ENCODE measurements at places on chromosomes 2 and 18. TPM values are rescaled to one million over a fixed set of nuclear protein-coding genes. Genes with fewer than 3 reads are reported as not detected.

Gene CSRNP3
- not detected for total RNA-seq

Gene STPG4
- total RNA-seq = 0.23 TPM

Gene MALL
- 1.6 TPM for total RNA-seq

Gene CNGA3
- total RNA-seq = not detected

Gene MDH1B
- total RNA-seq = 0.83 TPM

- H3K4me1 ChIP-seq = no peaks in the 10 kb centered on the region
- H3K27me3 ChIP-seq = no peaks in the 10 kb centered on the region
- H3K4me3 ChIP-seq = no peak overlapping the region
- no peak overlapping the region for H3K27ac ChIP-seq
- no peak for DNase-seq
Measured at GRCh38 chr2:14363976-14364375, 268.5 kb upstream of the LRATD1 start.

DNA sequence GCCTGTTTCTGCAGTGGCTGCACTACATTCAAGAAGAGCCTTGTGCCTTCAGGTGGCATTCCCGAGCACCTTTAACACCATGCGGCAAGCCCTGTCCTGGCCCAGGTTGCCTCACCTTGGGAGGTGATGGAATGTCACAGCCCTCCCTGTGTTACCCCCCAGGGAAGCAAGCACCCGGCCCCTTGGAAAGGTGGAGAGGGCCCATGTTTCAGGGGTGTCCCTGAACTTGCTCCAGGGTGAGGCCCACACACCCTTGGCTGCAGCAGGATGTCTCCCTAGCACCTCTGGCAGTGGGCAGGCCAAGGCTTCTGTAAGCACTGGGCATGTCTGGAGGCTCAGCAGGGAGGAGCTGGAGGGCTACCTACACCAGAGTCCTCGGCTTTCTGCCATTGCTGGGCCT, 29.3 kb upstream of the ACAA2 start:
- DNase-seq = no peak
- H3K4me1 ChIP-seq = no peaks in the 10 kb centered on the region
- no peak overlapping the region for H3K27ac ChIP-seq
- no peak overlapping the region for H3K4me3 ChIP-seq
- no peaks in the 10 kb centered on the region for H3K36me3 ChIP-seq
- H3K27me3 ChIP-seq = peaks cover 2% of the 10 kb centered on the region

GRCh38 chr2:134763164-134763710, 44.4 kb upstream of the TMEM163 start:
- peaks cover 5% of the 10 kb centered on the region for H3K27me3 ChIP-seq
- DNase-seq = no peak
- H3K27ac ChIP-seq = no peak overlapping the region
- peaks cover 2% of the 10 kb centered on the region for H3K4me1 ChIP-seq
- H3K4me3 ChIP-seq = no peak overlapping the region
